Right atrium auricular region (tissue), 2 donors: ENCODE measurements at places on chromosomes 11 and 22. TPM values are rescaled to one million over a fixed set of nuclear protein-coding genes. Genes with fewer than 3 reads are reported as not detected.

GRCh38 chr11:46378811-46379481 lies 2.5 kb upstream of the MDK start:
- DNase-seq: no peak
- H3K27ac ChIP-seq: no peak overlapping the region
- no peaks in the 10 kb centered on the region for H3K27me3 ChIP-seq
- no peak overlapping the region for H3K4me3 ChIP-seq

DNA sequence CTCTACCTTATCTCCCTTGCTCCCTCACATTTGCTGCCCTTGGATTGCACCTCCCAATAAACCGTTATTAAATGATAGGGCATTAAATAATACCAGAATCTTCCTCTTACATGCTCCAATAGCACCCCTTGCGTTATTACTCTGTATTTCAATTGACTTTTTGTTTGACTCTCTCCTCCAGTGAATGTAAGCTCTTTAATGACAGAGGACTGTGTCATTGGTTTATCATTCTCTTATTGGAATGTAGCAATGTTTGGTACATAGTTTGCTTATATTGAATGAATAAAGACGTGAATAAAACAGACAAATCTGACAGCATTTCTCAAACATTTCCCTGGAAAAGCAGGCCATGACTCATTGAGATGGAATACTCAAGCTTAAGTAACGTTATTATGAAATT lies 8.7 kb upstream of the MPEG1 start:
- H3K27me3 ChIP-seq: no peaks in the 10 kb centered on the region
- H3K27ac ChIP-seq: no peak overlapping the region
- DNase-seq: no peak
- H3K4me1 ChIP-seq: peaks cover 14% of the 10 kb centered on the region
- no peak overlapping the region for H3K4me3 ChIP-seq

- no peak overlapping the region for H3K4me3 ChIP-seq
- no peaks in the 10 kb centered on the region for H3K36me3 ChIP-seq
- DNase-seq: no peak
- H3K27me3 ChIP-seq: no peaks in the 10 kb centered on the region
Observed at GRCh38 chr11:15577519-15577918, 462.8 kb downstream of the INSC start.

The OR8G1 gene
- not detected for total RNA-seq

GRCh38 chr22:36770513-36771231 lies 5.2 kb downstream of the IFT27 start:
- H3K27me3 ChIP-seq: no peaks in the 10 kb centered on the region
- no peak for DNase-seq
- no peak overlapping the region for H3K27ac ChIP-seq
- H3K4me3 ChIP-seq: no peak overlapping the region
- H3K36me3 ChIP-seq: no peaks in the 10 kb centered on the region

The TRPM5 gene
- total RNA-seq: not detected

The OR10D3 gene
- not detected for total RNA-seq

DNA sequence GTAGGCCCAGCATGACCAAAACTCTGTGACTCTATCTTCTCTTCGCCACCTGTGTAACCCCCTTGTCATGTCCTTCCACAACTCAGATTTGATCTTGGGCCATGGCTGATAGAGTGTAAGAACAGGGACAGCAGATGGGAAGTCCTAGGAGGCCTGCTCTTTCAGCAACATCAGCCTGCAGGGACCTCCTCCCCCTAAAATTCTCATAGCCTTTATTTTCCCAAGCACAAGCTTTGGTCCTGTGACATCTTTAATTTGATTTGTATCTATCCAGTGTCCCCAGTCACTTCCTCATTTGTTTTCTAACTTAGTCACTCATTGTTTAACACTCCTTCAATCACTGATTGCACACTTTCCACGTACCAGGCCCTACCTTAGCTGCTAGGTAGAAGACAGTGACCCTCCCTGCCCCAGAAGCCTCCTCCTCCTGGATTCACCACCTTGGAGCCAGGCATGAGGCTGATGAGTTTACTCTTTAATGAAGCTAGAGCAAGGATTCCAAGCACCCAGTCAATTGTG lies 5.3 kb downstream of the UBQLN3 start:
- no peak overlapping the region for H3K27ac ChIP-seq
- H3K27me3 ChIP-seq: no peaks in the 10 kb centered on the region
- no peak overlapping the region for H3K4me3 ChIP-seq
- H3K4me1 ChIP-seq: no peaks in the 10 kb centered on the region
- H3K36me3 ChIP-seq: no peaks in the 10 kb centered on the region

DNA sequence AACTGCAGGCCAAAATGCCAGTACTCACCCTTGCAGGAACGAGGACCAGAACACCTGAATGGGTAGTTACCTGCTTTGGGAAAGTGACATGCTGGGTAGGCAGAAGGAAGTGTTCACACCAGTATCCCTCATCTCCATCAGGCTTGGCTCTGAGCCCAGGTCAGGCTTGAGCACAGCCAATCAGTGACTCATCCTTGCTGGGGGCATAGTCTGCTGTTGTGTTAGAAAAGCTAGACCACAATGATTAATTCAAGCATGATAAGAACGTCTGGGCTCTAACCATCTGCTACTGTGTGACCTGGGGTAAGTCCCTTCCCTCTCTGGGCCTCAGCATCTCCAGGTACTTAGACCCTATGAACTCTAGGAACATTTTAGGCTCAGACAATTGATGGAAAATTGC lies 450.4 kb downstream of the MIAT start:
- peaks cover 22% of the 10 kb centered on the region for H3K4me1 ChIP-seq
- H3K36me3 ChIP-seq: no peaks in the 10 kb centered on the region
- peak overlapping the region; percentile 80 for H3K27ac ChIP-seq
- no peaks in the 10 kb centered on the region for H3K27me3 ChIP-seq

DNA sequence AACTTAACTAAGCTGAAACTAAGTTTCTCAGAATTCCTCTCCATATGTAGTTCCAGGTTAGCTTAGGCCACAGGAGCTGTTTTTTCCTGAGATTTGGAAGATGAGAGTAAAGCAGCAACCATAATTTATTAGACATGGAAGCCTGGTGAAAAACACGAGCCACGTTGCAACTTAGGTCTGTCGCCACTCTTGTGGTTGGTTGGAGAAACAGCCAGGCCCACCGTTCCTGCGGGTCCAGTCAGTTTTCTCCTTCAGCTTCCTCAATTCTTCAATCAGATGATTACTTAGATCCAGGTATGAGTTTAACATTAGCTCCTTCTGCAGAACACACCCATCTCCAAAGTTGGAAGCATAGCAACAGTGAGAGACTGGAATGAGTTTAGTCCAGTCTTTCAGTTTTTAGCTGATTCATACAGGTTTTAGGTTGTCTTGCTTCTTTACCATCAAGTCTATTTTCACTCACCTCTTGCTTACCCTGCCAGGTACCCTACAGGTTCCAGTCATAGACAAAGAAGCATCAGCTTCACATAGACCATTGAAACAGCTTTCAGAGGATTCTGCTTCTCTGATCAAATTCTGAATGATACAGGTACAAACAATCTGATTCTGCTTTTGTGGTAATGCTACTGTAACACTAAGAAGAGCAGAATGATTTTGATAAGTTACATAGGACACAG lies 18.6 kb downstream of the CASP12 start:
- H3K27me3 ChIP-seq: no peaks in the 10 kb centered on the region
- DNase-seq: no peak
- no peak overlapping the region for H3K27ac ChIP-seq
- no peaks in the 10 kb centered on the region for H3K36me3 ChIP-seq

GRCh38 chr11:121489823-121490222 lies 37.1 kb upstream of the SORL1-AS1 start:
- H3K36me3 ChIP-seq: no peaks in the 10 kb centered on the region
- H3K4me3 ChIP-seq: no peak overlapping the region
- no peaks in the 10 kb centered on the region for H3K27me3 ChIP-seq
- DNase-seq: peak; percentile 26

The POTEH gene
- total RNA-seq: not detected

The DMC1 gene
- 16.3 TPM for total RNA-seq

The LAYN gene
- 5.9 TPM for total RNA-seq

DNA sequence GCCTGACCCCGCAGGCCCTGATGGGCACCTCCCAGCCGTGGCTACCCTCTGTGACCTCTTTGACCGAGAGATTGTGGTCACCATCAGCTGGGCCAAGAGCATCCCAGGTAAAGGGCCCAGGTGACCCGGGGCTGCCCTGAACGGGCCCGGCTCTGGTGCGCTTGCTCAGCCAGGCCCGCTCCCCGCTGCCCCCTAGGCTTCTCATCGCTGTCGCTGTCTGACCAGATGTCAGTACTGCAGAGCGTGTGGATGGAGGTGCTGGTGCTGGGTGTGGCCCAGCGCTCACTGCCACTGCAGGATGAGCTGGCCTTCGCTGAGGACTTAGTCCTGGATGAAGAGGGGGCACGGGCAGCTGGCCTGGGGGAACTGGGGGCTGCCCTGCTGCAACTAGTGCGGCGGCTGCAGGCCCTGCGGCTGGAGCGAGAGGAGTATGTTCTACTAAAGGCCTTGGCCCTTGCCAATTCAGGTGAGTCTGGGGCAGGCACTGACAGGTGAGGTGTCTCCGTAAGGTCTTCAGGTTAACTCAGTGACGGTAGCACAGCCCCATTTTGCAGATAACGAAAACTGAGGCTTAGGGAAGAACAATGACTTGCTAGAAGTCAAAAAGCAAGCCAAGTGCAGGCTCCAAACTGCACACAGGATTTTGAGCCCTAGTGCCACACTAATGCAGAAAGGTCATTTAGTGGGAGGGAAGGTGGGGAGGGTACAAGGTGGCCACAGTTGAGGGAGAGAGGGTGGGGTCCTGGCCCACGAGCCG lies 2.4 kb downstream of the TRMT112 start:
- peak overlapping the region; percentile 66 for H3K27ac ChIP-seq
- no peaks in the 10 kb centered on the region for H3K27me3 ChIP-seq
- DNase-seq: no peak
- H3K4me1 ChIP-seq: peaks cover 49% of the 10 kb centered on the region
- H3K36me3 ChIP-seq: peaks cover 24% of the 10 kb centered on the region

DNA sequence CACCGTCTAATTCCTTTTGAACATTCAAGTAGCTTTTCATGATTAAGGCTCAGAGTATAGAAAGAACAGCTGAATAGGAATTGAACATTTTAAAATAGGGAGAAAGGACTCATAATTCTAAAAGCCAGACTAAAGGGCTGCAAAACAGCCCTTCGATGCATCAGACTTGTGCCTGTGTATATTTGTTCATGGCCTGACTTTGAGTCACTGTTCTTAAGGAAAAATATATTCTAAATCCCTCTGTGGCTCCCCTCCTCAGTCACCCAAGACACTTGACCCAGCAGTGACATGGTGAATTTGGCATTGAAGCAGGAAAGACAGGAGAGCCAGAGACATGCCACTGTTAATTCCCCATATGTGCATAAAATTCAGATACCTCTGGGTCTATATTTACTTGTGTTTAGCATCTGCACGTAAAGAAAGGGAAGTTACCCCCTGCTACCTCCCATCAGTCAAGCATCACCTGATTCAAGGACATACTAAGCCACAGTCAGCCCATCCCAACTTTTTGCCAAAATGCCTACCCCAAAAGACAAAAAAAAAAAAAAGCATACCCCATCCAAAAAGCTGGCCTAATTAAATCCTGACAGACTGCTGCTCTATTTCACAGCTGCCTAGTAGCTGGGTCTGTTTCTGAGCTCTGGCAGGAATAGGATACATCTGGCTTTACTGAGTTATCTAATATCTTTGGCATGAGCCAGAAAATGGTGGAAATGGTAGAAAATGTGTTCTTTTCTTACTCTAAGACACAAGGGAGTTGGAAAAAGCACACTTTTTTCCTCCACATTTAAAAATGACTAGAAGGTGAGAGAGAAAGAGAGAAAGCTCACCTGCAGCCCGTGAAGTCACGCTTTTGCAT lies 93.5 kb downstream of the COMMD9 start:
- H3K36me3 ChIP-seq: no peaks in the 10 kb centered on the region
- no peak overlapping the region for H3K27ac ChIP-seq
- H3K27me3 ChIP-seq: no peaks in the 10 kb centered on the region
- H3K4me3 ChIP-seq: no peak overlapping the region
- peaks cover 12% of the 10 kb centered on the region for H3K4me1 ChIP-seq
- DNase-seq: no peak

DNA sequence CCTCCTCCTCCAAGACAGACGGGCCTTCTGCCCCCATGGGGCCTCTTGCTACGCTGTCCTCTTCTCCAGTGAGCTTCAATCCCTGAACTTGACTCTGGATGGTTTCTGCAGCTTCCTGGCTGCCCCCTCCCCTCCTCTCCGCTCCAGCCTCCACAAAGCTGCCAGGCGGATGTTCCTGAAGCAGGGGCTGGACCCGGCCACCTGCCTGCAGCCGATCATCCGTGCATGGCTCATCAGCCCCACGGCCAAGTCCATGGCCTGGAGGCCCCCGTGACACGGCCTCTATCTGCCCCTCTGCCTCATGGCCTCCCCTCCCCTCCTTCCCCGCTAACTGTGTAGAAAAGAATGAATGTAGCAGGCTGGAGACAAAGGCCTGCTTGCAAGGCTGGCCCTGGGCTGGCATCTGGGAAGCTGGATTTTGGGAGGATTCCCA lies 6.8 kb upstream of the SUN2 start:
- H3K4me1 ChIP-seq: no peaks in the 10 kb centered on the region
- H3K36me3 ChIP-seq: no peaks in the 10 kb centered on the region
- H3K27me3 ChIP-seq: no peaks in the 10 kb centered on the region
- no peak for DNase-seq
- H3K27ac ChIP-seq: no peak overlapping the region
- no peak overlapping the region for H3K4me3 ChIP-seq

- no peaks in the 10 kb centered on the region for H3K36me3 ChIP-seq
- no peaks in the 10 kb centered on the region for H3K4me1 ChIP-seq
- H3K27ac ChIP-seq: peak overlapping the region; percentile 86
- H3K4me3 ChIP-seq: no peak overlapping the region
Observed at GRCh38 chr11:102138223-102138622, 28.0 kb downstream of the YAP1 start.

DNA sequence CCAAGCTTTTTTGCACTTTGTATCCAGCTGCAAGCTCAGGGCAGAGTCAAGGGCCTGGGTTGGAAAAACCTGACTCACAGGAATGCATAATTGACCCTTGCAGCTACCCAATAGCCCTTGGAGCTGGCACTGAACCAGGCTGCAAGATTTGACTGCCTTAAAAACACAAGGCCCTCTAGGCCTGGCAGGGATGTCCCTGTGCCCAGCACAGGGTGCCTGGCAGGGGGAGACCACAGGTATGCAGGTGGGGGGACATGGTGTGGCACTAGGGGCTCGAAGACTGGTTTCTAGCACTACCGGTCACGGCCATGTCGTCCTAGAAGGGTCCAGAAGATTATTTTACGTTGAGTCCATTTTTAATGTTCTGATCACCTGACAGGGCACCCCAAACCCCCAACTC lies 30.2 kb downstream of the SBF1 start:
- H3K27me3 ChIP-seq: no peaks in the 10 kb centered on the region
- H3K36me3 ChIP-seq: peaks cover 60% of the 10 kb centered on the region
- no peak for DNase-seq
- H3K4me3 ChIP-seq: no peak overlapping the region

The MIAT gene
- total RNA-seq: 0.19 TPM

- no peak for DNase-seq
- H3K4me1 ChIP-seq: no peaks in the 10 kb centered on the region
- no peaks in the 10 kb centered on the region for H3K36me3 ChIP-seq
- no peak overlapping the region for H3K27ac ChIP-seq
- H3K27me3 ChIP-seq: no peaks in the 10 kb centered on the region
Observed at GRCh38 chr11:8403310-8403709, 139.6 kb upstream of the LMO1 start.

- no peak for DNase-seq
- H3K27me3 ChIP-seq: no peaks in the 10 kb centered on the region
- H3K27ac ChIP-seq: peak overlapping the region; percentile 32
- H3K36me3 ChIP-seq: no peaks in the 10 kb centered on the region
- no peak overlapping the region for H3K4me3 ChIP-seq
Observed at GRCh38 chr11:20623252-20623651, 23.8 kb downstream of the SLC6A5 start.

- H3K4me1 ChIP-seq: no peaks in the 10 kb centered on the region
- DNase-seq: no peak
- no peak overlapping the region for H3K4me3 ChIP-seq
- no peaks in the 10 kb centered on the region for H3K27me3 ChIP-seq
- H3K27ac ChIP-seq: no peak overlapping the region
Observed at GRCh38 chr11:69908511-69909220, 89.5 kb upstream of the FGF3 start.
